ENCODE measurements at places on chromosomes 4 and X.

DNA sequence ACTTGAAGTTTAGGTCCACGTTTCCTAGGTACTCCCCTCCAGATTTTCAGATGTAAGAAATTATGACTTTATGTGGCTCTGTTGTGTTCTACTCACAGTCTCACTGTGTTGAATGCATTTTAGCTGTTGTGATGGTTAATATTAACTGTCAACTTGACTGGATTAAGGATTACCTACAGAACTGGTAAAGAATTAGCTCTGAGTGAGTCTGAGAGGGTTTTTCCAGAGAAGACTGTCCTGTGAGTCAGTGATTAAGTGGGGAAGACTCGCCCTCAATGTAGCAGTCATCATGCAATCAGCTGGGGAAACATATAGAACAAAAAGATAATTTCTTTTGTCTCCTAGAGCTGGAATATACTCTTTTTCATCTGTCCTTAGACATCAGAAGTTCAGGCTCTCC is 493.4 kb downstream of the ACTRT1 start:
- DNase-seq = no peak

GRCh38 chr4:121199742-121200561 is 35.8 kb upstream of the TNIP3 start:
- no peak for DNase-seq

DNA sequence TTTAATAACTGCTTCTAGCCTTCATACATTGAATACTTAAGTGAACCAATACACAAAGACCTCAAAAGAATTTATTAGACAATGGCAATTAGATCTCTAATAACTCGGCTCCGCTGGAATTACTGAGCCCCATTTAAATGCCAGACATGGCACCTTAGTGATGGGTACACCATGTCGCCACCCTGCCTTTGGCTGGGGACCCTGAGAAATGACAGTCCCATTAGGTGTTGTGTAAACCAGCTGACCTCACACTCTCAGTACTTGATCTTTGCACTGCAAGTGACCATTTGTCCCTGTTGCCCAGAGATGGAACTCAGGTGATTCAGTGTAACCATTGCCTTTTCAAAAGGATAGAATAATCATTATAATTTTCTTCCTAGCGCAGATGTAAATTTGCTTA is 144.6 kb upstream of the SMARCAD1 start:
- no peak for DNase-seq

DNA sequence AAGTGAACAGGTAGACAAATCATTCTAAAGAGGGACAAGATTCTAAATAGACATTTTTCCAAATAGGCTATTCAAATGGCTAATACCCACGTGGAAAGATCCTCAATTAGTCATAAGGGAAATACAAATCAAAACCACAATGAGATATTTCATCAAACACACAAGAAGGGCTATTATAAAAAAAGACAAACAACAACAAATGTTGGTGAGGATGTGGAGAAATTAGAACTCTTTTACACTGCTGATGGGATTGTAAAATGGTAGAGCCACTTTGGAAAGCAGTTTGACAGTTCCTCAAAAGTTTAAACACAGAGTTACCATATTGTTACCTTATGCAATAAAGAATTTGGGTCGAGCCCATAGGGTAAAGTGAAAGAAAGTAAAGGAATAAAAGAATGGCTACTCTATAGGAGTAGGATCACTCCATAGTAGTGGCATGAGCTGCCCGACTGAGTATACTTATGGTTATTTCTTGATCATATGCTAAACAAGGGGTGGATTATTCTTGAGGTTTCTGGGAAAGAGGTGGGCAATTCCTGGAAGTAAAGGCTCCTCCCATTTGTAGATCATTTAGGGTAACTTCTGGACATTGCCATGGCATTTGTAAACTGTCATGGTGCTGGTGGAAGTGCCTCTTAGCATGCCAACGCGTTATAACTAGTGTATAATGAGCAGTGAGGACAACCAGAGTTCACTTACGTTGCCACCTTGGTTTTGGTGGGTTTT is 58.9 kb upstream of the FAM9C start:
- no peak for DNase-seq

GRCh38 chr4:45453258-45453853 is 670.5 kb downstream of the GABRG1 start:
- DNase-seq = no peak

DNA sequence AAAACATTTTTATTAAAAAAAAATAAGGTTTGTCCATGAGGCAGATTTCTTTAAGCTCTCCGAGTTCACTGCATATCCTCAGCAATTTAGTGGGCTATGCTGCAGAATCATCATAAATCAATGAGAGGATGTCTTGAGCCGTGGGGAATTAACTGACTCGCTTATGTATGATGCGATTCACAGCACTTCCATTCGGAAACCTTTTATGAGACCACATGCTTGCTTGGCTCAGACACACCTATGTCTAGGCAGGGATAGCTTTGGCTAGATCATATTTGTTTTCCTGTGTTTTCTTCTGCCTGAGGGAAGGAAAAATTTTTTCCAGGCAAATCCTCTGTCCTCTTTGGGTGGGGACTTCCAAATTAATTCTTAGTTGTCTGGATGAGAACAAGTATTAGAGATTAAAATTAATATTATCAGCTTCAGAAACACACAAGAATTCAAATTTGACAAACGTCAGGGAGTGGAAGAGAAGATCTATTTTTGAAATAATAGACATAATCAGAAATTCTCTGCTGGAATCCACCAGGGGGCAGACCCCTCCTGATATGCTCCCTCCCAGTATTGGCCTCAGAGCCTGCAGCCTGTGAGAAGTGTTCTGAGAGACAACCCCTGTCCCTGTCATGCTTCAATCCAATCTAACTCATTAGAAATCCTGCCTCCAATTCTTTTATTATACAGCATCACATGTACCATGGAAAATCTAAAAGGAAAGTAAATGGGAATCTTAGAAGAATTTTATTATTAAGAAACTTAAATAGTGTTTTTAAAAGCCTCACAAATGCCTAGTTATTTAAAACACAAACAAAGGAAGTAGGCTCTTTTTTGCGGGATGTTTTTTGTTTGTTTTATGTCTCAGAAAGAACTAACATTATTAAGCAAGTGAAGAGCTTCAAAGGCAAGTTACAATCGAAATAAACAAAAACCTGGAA is 345.1 kb upstream of the TACR3 start:
- DNase-seq = peak; percentile 62

- no peak for DNase-seq
These were observed 15.4 kb upstream of the MSN start for GRCh38 chrX:65652098-65652497.

DNA sequence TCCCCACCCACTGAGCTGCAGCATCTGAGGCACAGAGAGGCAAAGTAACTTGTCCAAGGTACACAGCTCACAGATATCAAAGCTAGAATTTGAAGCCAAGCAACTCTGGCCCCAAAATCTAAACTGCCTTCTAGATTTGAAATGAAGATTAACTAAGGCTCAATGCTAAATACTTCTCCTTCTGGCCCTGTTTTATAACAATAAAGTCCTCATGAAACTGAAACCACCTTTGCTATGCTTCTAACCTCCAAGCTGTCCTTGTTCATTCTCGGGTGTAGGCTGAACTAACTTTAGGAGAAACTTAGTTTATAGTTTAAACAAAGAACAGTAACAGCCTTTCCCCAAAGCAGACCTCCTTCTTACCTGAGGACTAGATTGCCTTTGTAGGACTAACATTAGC is 93.6 kb downstream of the DCTD start:
- DNase-seq = no peak

DNA sequence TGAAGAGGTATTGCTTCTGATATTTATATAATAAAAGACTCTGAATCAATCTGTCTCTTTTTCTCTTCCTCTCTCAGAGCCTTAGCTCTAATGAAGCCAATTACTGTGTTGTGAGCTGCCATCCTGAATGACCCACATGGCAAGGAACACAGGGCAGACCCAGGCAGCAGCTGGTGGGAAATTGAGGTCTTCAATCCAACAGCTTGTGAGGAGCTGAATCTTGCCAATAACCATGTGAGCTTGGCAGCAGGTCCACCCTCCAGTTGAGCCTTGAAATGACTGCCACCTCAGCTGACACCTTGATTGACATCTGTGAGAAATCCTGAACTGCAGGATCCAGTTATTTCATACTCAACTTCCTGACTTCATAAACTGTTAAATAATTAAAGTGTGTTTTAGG is 149.4 kb downstream of the NDST4 start:
- no peak for DNase-seq

DNA sequence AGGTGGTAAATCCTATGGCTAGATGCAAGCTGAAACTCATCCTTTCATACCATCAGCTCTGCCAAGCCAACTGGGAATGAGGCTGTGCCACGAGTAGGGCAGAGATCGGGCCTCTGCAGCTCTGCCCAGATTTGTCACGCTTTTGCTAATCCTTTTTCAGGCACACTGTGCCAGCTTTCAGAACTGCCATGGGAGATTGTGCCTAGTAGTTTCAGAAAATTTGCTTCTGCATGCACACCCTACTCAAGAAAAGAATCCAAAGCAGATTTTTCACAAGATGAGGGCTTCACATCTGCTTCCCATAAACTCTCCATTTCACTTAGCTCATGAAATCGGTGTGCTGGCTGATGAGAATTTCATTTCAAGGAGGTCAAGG is 3.3 kb upstream of the ADH7 start:
- DNase-seq = no peak

DNA sequence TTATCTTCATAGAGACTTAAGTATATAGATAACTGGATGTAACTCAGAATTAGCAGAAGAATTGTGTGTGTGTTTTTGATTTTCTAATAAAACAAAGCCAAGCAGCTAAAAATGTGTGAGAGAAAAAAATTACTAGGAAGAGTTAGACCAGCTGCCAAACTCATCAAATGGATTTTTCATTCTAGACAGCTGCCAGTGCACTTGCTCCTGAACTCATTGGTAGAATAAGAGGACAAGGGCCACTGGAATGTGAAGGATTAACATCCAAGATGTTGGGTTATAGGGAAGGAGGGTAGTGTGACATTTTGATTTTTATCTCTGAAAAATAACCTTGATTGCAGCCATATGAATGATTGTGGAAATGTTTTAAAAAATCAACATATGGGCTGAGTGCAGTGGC is 49.7 kb downstream of the EGF start:
- DNase-seq = no peak

GRCh38 chrX:85964744-85965143 is 82.6 kb downstream of the CHM start:
- DNase-seq = no peak

DNA sequence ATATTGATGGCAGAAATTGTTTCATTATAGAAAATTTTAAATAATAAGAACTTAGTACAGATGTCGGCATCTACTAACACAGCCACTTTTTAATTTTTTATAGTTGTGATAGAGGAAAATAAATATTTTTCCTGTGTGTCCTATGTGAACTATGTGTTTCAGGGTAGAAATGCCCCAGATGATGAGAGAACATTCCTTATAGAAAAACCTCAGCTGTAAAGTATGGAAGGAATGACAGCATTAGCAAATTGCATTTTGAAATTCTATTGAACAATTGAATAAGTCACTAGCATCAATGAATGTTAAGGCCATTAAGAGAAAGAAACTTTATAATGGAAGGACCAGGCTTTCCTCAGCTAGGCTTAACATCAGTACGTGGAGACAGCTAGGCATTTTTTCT is 149.2 kb downstream of the CFAP299 start:
- no peak for DNase-seq

DNA sequence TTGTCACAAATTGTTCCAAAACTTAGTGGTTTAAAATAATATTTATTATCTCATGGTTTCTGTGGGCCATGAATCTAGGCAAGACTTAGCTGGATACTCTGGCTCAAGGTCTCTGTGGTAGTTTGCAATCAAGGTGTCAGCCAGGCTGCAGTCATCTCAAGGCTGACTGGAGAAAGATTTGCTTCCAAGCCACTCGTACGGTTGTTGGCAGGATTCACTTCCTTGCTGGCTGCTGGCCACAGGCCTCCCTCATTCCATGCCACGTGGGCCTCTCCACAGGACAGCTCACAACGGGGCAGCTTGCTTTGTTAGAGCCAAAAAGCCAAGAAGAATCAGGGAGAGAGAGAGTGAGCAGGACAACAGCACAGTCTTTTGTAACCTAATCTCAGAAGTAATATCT is 101.4 kb downstream of the WWC2 start:
- DNase-seq = peak; percentile 79

GRCh38 chr4:92304121-92304520 is 355 bp downstream of the GRID2 start:
- DNase-seq = peak; percentile 37

DNA sequence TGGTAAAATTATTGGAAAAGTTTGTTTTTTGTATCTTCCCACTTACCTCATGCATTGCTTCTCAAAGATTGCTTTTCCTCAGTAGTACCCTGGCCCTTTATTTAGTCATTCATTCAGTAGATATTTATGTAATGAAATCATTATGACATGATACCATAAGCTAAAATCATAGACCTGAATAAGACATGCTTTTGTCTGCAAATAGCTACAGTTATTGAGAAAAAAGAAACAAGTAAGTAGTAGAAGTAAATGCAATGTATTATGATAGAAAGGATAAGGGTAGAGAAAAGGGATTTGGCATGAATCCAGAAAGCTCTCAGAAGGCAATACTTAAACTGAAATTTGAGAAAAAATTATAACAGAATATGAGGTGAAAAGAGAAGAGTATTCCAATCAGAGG is 352.5 kb downstream of the GPM6A start:
- DNase-seq = no peak

- DNase-seq = no peak
These were observed 75.0 kb downstream of the FAT4 start for GRCh38 chr4:125389713-125390112.

- no peak for DNase-seq
These were observed 1424.9 kb upstream of the PCDH7 start for GRCh38 chr4:29295280-29295679.

- no peak for DNase-seq
These were observed 22.8 kb downstream of the STAP1 start for GRCh38 chr4:67581208-67581857.

DNA sequence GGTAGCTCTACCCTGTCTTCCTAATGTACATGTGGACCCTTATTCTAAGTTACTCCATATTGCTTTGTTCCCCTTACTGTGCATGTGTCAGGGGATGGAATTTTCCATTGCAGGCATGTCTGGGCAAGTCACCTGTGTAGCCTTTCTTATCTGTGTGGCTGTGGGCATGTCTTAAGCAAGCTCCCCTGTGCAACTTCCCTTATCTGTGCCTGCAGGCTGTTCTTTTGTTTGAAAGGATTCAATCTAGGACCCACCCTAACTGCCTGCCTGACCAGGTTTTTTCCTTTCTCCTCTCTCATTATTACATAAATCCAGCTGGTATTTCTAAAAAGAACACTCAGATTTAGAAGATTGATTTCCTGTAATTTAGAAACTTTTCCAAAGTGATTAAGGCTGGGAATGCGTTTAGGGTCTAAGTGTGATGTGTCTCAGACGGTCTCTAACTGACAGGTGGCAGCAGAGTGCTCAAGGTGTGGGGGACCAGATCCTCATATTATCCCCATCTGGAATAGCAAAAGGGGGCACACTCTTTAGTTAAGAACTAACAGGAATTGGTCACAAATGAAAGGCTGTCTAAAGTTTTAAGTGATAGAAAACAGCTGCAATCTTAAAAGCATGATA is 198.9 kb upstream of the PPP1R2C start:
- DNase-seq = no peak

GRCh38 chr4:52423967-52424366 is 235.1 kb downstream of the USP46 start:
- DNase-seq = no peak

- no peak for DNase-seq
These were observed 12.7 kb upstream of the SMIM43 start for GRCh38 chr4:121777625-121778024.

All from right cardiac atrium (tissue), 5 donors.